ENCODE measurements at places on chromosomes 5 and 9.

DNA sequence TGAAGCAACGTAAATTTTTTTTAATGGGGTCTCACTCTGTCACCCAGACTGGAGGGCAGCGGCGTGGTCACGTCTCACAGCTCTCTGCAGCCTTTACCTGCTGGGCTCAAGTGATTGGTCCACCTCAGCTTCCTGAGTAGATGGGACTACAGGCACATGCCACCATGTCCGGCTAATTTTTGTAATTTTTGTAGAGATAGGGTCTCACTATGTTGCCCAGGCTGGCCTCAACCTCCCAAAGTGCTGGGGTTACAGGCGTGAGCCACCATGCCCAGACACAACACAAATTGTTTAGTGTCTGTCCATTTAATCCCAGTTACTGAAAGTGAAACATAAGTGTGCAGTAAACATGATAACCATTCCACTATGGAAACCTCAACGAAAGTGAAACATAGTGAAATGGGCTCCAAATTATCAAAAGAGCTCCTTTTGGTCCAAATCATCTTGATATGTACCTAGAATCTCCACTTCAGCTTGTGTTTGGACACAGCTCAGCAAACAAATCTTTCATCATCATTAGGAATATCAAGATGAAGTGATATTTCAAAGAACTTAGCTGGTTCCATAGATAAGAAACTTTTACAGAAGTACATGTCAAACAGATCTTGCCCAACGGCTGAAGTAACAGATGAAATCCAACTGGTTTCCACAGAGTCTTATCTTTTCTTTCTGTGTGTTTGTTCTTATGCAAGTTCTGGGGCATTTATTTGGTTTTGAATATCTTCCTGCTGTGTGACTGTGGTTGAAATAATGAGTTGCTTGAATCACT, 41.2 kb upstream of the PLPP1 start:
- no peak for DNase-seq

- no peak for DNase-seq
These were observed 17.4 kb downstream of the GFI1B start for GRCh38 chr9:132995879-132996278.

- no peak for DNase-seq
These were observed 121.6 kb upstream of the PPP1R26 start for GRCh38 chr9:135357863-135358551.

DNA sequence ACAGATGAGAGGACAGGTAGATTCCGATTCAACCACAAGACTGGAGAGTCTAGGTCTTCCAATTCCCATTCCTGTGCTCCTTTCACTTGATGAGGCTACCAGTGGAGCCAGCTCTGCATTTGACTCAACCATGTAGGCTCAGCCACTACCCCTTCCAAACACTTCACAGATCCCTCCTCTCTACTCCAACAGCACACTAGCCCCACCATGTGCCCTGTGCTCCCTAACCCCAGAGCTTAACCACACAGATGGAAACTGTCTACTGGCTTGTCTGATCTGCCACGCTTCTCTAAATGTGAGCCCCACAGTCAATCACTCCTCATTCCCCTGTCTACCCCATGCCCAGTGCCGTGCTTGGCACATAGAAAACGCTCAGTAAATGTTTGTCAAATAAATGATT, 508.2 kb downstream of the CDK5RAP2 start:
- no peak for DNase-seq

DNA sequence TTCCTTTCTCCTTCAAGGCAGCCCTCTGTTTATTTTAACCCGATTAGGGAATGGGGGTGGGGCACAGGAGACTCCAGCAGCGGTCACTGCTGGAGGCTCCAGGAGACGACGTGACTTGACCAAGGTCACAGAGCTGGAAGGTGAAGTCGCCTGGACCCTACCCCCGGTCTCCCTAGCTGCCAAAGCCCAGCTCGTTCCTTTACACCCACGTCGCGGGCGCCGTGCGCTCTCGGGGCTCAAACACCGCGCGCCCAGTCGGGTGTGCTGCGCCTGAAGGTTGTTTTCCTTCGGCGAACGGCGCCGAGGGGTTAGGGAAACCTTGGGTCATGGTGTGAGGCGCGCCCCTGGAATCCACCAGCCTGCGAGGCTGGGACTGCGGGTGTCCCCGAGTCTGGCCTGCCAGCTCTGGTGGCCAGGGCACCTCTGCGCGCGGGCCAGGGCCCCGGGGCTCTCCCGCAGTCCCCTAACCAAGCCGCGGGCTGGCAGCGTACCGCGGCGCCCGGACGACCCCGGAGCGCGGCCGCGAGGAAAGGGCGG, 747 bp upstream of the UNC5A start:
- DNase-seq = no peak

Measured in GM12865 (cell line).